ENCODE measurements at places on chromosomes 4 and X.
A peak's percentile ranks its signal among the peaks of the same experiment; 100 is the strongest.

DNA sequence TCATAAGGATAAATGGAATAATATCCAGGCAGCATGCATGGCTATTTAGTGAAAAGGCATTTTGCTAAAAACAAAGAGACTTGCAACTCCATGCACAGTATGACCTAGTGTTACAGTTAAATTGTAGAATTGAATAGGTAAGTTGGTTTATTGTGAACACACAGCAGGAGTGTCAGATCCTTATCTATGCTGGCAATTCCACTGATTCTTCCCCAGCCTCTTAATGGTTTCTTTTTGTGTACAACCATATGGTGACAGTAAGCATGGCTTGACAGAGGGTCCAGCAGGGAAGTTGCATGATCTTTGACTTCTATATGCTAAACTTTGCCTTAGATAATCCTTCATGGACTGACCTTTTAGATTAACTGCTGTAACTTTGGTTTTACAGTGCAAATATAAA is 936.6 kb upstream of the EPHA5 start:
- no peak for DNase-seq

DNA sequence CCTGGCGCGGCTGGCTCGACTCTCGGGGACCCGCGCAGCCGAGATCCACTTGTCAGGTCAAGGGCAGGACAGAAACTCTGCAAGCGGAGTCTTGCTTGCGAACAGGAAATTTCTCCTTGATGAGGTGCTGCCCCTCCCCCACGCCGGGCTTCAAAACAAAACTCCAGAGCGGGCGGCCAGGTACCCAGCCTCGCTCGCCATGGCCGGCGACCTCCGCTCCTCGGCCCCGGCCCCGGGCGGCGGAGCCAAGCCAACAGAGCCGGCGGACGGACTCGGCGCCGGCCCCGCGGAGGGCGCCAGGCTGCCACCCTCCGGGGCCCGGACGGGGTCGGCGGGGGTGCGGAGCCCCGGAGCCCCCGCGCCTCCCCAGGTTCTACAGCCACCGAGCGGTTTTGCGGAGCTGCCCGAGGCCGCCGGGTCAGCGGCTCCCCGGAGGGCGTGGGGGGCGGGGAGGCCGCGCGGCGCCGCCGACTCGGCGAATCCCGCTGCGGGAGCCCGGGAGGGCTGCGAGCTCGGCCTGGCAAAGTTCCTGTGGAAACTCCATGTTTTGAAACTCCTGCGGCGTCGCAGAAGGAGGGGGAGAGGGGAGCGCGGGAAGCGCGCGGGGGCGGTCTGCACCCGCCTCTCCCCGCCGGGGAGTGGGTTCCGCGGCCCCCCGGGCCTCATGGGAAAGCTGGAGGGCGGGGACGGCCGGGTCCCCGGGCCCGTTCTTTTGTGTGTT is 11.7 kb upstream of the BCOR start:
- peak; percentile 57 for DNase-seq

DNA sequence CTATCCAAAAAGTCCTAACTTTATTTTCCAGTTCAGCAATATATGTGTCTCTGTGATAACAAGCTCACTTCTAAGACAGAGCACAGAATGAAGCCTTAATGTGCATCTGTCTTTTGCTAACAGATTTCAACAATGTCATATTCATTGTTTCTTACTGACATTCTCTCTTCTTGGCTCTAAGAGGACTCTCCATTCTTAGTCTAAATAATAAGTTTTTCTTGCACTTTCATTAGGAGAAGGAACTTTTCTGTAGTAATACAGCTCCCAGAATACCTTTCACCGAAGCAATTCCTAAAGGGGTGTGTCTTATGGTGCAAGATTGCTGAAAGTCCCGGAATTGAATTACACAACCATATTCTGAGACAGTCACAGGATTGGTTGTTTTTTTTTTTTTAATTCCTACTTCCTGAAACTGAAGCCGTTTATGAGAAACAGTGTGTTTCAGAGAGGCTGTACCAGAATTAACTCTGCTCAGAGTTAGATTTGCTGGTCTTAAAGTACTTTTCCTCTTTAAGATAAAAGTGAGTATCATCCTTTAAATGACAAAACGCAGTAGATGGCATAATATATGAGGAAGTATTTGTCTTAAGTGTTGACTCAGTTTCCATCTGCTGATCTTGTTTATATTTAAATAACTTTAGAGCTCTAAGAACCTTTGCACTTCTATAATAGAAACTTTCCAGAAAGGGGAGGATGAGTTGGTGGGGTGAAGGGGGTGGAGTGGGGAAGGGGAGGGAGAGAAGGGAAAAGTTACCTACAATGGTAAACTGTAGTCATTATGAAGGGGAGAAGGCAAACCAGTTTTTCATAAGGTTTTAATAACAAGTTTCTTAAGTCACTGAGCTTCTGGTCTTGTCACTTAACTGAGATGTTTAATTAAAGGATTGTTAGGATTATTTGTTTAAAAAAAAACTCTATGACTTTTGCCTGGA is at the start of gene ALPK1:
ALPK1 (plus strand) TSS at position 421 of the 932 bp plus-strand sequence.
- peak; percentile 17 for DNase-seq

DNA sequence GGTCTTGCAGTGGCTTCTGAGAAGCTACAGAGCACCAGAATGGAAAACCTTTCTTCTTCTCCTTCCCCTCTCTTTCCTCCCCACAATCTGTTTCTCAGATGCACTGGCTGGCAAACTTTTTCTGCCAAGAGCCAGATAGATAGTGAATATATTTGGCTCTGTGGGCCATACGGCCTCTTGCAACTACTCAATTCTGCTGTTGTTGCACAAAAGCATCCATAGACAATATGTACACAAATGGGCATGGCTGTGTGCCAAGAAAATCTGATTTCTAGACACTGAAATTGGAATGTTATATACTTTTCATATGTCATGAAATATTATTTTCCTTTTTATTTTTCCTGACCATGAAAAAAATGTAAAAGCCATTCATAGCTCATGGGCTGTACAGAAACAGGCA is 3.1 kb downstream of the PHEX start:
- DNase-seq: no peak

- DNase-seq: no peak
Measured at GRCh38 chrX:19990151-19990555, 708 bp downstream of the BCLAF3 start.

DNA sequence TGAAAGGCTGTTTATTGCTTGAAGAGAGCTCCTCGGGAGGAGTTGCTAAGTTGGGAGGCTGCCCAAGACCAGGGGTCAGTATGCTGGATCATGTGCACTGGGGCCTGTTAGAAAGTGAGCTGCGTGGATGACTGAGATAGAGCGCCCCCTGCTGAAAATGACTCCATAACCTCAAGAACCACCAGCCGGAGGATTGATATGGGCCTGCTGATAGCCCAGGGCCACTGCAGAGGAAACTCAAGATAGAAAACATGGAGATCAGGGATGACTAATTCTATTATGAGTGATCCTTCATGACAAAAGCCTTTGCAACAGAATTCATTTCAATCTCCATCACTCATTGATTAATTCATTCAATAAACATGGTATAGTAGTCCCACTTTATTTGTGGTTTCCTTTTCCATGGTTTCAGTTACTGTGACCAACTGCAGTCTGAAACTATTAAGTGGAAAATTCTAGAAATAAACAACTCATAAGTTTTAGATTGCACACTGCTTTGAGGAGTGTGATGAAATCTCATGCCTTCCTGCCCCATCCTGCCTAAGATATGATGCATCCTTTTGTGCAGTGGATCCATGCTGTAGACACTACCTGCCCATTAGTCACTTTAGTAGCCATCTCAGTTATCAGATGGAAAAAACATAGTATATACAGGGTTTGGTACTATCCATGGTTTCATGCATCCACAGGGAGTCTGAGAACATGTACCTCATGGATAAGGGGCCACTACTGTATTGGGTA is 126.7 kb upstream of the MBNL3 start:
- DNase-seq: peak; percentile 38

GRCh38 chr4:1866189-1866661 is 5.0 kb upstream of the NSD2 start:
- no peak for DNase-seq

- no peak for DNase-seq
Measured at GRCh38 chr4:148074462-148074861, 342.6 kb downstream of the ARHGAP10 start.

- peak; percentile 8 for DNase-seq
Measured at GRCh38 chr4:99300934-99301333, 10.1 kb upstream of the ADH1A start.

GRCh38 chr4:179597301-179597700 is 2155.1 kb upstream of the AGA start:
- DNase-seq: no peak

- DNase-seq: no peak
Measured at GRCh38 chr4:80036949-80037685, 35.9 kb downstream of the ANTXR2 start.

DNA sequence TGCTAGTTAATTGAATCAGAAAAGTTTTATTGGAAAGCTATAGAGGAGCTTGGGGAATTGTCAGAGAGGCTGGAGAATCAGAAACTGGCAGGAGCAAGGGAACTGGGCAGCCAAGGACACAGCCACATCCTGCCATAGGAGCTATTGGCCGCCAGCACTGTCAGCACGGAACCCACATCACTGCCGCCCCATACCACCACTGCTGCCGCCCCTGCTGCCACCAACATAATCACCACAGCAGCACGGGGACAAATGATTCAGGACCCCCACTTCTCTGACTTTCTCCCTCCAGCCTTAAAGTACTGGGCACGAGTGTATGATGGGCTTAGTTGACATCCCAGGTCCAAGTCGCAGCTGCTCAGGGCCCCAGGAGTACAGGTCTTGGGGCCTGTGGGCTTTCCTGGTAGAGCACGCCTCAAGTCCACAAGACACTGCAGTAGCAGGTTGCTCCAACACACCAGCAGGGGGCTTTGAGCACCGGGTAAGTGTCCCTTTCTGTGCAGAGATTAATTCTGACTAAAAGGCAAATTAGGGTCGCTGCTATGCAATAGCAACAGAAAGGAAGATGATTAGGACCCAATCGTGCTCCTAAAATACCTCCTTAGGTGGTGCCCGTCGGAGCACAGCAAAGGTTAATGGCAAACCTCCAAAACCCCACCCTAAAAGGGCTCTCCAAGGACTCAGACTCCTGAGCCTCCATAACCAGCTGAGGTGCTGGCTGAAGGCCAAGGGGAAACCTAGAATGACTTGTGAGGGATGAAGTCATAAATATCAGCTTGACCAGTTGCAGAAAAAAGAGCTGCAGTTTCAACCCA is 6.9 kb downstream of the PJA1 start:
- peak; percentile 59 for DNase-seq

- DNase-seq: no peak
Measured at GRCh38 chr4:84944947-84945346, 21.5 kb downstream of the WDFY3 start.

GRCh38 chrX:128518508-128518907 is 466.3 kb upstream of the ACTRT1 start:
- DNase-seq: no peak

GRCh38 chr4:60531776-60532379 is 668.2 kb upstream of the ADGRL3 start:
- DNase-seq: no peak

DNA sequence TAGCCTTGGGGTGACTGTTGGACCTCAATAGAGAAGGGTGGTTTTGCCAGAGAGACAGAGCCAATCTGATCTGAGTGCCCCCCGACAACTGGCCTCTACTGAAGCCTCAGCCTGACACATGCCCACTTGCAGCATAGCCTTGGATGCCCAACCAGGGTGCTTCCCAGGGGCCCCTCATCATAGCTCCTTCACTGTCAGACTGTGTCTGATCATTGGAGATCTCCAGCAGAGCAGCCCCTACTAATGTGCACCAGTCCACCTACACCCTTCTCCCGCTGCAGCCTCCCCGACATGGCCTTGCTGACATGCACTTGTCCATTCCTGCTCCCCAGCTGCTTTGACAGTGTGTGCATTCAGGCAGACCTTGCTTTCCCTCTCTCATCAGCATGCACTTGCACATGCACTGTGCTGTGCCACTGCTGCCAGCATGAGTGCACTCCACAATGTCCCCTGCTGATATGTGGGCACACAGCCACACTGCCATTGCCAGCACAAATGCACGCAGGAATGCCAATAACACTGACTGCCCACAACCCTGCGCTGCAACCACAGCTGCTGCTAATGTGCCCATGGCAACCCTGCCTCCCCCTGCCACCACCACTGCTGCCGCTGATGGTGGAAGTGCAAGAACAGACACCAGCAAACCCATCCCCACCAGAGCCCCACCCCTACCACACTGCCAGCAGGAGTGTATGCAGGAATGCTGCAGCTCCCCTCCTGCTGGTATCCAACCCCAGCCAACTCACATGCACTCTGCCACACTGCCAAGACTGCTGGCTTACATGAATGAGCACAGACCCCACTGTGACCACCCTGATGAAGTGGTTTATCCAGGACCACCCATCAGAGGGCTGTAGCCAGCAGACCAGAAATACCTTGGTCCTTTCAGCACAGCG is 68.1 kb upstream of the ZMAT1 start:
- no peak for DNase-seq

GRCh38 chrX:39506131-39506530 is 591.6 kb downstream of the BCOR start:
- DNase-seq: no peak

DNA sequence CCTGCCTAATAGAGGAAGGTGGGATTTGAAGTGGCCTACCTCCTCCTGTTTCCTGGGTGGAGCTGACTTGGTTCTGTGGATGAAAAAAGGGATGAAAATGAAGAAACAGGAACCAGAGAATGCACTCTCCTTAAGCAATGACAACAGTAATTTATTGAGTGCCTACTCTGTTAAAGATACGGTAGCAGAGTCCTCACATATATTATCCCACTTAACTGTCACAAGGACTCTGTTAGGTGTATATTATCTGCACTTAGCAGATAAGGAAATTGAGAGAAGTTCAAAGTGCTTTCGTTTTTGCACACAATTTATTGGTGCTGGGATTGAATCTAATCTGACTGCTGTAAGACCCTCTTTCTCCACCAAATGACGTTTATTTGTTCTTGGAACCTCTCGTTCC is 301.2 kb downstream of the PACRGL start:
- DNase-seq: no peak

GRCh38 chr4:86948276-86948675 is 13.5 kb downstream of the AFF1 start:
- DNase-seq: no peak

DNA sequence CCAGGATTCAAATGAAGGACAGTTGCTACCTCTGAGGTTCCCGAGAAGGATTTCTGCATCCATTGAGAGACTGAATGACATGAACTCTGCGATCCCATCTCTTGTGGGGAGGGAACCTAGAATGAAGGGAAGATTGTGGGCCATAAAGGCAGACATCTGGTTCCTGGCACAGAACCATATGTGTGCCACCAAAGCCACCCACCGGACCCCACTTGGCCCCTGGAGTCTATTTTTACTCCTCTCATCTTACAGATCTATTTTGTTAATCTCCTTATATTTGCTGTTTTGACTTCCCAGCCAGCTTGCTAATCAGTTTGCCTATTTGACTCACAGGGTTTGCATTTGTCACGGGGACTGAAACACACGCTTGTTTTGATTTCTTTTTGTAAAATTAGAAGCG is 7.3 kb downstream of the SOD3 start:
- DNase-seq: no peak

DNA sequence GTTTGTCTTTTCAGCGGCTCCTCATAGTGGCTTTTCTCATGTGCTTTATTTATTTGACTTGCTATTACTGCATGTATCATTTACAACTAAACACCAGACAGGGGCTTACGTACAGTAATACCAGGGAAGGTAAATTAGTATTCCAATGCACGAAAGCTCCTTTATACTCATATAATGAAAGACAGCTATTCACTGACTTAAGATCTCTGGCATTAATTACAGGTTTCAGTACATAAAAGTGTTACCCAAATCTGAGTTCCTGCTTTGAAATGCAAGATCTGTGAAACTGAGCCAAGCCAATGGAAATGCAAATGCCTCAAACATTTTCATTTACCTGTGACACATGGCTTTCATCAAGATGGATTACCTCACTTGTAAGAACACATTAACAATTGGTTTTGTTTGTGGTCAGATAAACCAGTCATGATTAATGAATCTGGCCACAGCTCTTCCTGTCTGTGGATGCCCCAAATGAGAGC is 107.2 kb downstream of the ANAPC4 start:
- no peak for DNase-seq

Measured in K562 (cell line).